ENCODE measurements at places on chromosomes 7 and 10. TPM values are rescaled to one million over a fixed set of nuclear protein-coding genes. Genes with fewer than 3 reads are reported as not detected.

OPN1SW gene
- not detected for total RNA-seq

ENTPD7 gene
- 49.6 TPM for total RNA-seq

HNRNPH3 gene
- total RNA-seq: 38.9 TPM

PON1 gene
- not detected for total RNA-seq

FAM180A gene
- 7.2 TPM for total RNA-seq

GSTO2 gene
- 2.6 TPM for total RNA-seq

LRRC61 gene
- total RNA-seq: 1.8 TPM

PNLIP gene
- not detected for total RNA-seq

ACTR1A gene
- total RNA-seq: 115 TPM

TMEM243 gene
- 35.0 TPM for total RNA-seq

GNAT3 gene
- total RNA-seq: not detected

NOS3 gene
- total RNA-seq: 6.5 TPM

TRIL gene
- 0.65 TPM for total RNA-seq

SLC13A4 gene
- 0.05 TPM for total RNA-seq

ACSM6 gene
- total RNA-seq: not detected

FOXI2 gene
- total RNA-seq: not detected

AKR1D1 gene
- total RNA-seq: not detected

CHRM2 gene
- 6.2 TPM for total RNA-seq

PSD gene
- 12.2 TPM for total RNA-seq

AKR1B15 gene
- total RNA-seq: not detected

SYT15 gene
- 0.59 TPM for total RNA-seq

AKR1C8 gene
- not detected for total RNA-seq

PRLHR gene
- not detected for total RNA-seq

HOXA13 gene
- total RNA-seq: 10.0 TPM

FGFBP3 gene
- total RNA-seq: 0.59 TPM

FAM25A gene
- not detected for total RNA-seq

DNAJB9 gene
- 53.2 TPM for total RNA-seq

CAV1 gene
- total RNA-seq: 57.0 TPM

CARD11 gene
- total RNA-seq: 2.8 TPM

UPK3BL1 gene
- total RNA-seq: 11.1 TPM

AKR1C1 gene
- 6.8 TPM for total RNA-seq

PLAC9 gene
- 2.6 TPM for total RNA-seq

STX1A gene
- total RNA-seq: 49.6 TPM

IKZF1 gene
- total RNA-seq: not detected

All from smooth muscle cell of the umbilical artery (primary cell).